Neural progenitor cell (in vitro differentiated cells): ENCODE measurements at places on chromosomes 16 and 17. TPM values are rescaled to one million over a fixed set of nuclear protein-coding genes. Genes with fewer than 3 reads are reported as not detected.

The EFNB3 gene
- total RNA-seq, result 5.8 and 17.7 TPM in 2 replicates

The STX1B gene
- 6.6 and 7.3 TPM in 2 replicates for total RNA-seq

The PAQR4 gene
- total RNA-seq, result 3.3 and 15.4 TPM in 2 replicates

The PRR15L gene
- total RNA-seq, result not detected in 2 replicates

The TOX3 gene
- 44.2 and 48.1 TPM in 2 replicates for total RNA-seq

The PITPNM3 gene
- 2.8 and 5.0 TPM in 2 replicates for total RNA-seq

The KRT40 gene
- not detected in 2 replicates for total RNA-seq

The SLC38A8 gene
- not detected in 2 replicates for total RNA-seq

The HLF gene
- total RNA-seq, result 0.06 and 0.11 TPM in 2 replicates

- no peak for DNase-seq
Observed at GRCh38 chr17:72931163-72931562, 161.3 kb downstream of the SLC39A11 start.

GRCh38 chr17:57853695-57854094 is 3.9 kb upstream of the MRPS23 start:
- no peak for DNase-seq

DNA sequence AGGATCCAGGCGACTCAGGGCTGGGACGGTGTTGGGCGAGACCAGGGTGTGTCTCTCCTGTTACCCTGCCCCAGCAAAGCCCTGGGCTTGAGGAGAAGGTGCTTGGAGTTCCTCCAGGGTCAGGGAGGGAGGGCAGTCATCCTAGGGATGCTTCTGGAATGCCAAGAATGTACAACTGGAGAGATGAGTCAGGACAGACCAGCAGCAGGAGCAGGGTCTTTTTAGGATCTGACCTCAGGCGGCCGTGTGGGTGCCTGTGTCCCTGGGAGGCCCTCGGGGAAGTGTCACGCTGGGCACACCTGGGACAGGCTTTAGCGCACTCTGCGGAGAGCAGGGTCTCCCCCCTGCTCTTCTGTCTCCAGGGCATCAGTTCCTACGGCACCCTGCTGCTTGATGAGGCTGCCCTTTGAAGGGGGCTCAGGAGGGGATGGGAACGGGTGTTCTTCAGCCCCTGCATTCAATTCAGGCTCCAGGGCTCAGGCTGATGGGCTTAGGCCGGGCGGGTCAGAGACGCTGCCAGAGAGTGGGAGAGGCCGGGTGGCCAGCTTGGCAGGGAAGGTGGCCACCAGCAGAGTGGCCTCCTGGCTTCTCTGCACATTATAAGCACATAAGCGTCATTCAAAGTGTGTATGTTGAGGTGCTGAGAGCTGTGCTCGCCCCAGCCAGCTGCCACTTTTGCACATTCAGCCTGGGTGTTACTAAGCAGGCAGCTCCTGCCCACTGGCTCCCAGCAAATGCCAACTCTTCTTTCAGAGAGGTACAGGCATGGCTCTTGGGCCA is 8.4 kb upstream of the MTSS2 start:
- DNase-seq, result peak; percentile 69

DNA sequence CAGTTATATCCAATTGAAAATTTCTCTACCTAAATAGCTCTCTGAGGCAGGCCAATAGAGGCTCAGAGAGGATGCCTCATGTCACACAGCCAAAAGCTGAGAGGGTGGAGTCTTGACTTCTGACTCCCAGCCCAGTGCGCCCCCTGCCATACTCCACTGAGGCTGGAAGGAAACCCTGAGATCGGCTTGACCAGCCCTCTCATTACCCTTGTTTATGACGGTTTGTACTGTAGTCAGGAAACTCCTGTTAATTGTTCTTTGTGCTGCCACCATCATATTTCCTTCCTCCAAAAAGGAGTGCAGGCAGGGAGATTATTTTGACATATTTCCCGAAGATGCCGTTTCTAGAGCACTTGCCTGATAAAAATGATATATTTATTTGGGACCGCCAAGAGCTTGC is 107.9 kb downstream of the AIPL1 start:
- peak; percentile 35 for DNase-seq

DNA sequence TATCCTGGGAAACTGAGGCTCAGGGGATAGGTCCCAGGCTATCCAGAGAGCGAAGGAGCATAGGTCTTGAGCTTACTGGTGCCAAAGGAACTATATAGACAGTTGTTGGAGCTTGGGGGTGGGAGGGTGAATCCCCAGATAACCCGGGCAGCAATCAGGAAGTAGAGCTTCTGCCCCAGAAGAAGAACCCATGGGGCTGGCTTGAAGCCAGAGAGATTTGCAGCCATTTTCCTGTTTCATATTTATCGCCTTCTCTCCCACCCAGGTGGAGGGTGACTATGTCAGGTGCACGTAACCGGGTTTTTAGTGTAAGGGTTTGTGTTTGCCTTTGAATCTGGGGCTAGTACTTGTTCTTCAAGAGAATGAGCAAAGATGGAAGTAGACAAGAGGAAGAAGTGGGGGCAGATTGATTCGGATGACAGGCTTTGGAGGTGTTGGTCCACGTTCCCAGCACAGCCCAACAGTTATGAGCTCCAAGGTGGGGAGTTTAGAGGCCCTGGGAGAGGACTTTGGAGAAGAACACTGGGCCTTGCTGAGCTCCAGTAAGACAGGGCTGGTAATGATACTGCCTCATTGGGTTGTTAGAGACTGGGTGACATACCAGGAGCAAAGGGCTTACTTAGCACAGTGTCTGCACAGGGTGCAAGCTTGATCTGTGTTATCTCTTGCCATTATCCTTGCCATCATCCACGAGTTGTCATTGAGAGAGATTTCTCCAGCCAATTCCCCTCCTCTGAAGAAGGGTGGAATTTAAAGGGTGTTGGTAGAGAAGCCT is 145.6 kb downstream of the CCDC182 start:
- DNase-seq, result no peak

- DNase-seq, result no peak
Observed at GRCh38 chr16:55834049-55834448, 1.2 kb upstream of the CES1 start.

DNA sequence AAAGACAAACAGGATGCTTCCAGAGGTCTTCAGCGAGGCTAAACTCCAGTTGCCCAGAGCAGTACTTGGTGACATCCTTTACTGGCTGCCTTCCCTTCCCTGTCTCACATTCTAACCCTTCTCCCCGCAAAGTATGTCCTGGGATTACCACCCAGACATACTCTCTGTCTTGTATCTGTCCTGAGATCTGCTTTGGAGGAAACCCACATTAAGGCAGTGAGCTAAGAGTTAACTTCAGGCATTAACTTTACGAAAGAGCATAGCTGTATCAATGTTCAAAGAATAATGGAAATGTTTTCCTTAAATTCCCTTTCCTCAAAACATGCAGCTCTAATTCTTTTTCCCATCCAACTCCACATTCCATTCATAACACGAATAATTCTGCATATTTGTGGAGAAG is 385.2 kb downstream of the NPIPA8 start:
- no peak for DNase-seq

DNA sequence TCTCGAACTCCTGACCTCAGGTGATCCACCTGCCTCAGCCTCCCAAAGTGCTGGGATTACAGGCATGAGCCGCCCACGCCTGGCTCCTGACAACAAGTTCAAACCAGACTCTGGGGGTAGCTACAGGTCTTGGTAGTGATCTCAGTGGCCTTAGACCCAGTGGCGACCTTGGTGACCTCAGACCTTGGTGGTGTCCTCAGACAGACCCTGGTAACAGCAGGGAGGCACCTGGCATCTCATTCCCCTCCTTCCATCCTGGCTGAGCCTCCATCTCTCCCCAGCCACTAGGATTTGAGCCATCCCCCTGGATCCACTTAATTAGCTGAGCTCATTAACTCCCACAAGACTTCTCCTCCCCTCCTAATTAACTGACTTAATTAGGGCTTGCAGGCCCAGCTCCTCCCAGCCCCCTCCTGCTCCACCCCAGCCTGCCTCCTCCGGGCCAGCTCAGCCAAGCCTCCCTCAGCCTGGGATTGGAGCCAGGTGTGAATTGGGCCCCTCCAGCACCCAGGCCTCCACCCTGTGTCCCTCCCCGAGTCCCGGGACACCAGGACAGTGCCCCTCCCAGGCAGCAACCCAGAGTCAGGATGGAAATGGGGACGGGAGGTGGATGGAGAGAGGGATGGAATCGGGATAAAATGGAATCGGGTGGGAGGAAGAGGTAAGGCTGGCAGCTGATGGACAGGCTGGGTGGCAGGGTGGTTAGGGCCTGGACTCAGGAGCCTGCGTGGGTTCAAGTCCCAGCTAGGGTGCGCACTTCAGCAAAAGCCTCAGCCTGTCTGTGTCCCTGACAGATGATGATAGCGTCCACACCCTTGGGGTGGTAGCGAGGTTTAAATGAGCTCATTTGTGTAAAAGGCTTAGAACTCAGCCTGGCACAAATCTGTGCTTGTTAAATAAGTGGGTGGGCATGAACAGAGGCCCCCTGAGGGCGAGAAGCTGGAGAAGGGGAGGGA is 11.2 kb upstream of the SBK1 start:
- DNase-seq, result peak; percentile 32

DNA sequence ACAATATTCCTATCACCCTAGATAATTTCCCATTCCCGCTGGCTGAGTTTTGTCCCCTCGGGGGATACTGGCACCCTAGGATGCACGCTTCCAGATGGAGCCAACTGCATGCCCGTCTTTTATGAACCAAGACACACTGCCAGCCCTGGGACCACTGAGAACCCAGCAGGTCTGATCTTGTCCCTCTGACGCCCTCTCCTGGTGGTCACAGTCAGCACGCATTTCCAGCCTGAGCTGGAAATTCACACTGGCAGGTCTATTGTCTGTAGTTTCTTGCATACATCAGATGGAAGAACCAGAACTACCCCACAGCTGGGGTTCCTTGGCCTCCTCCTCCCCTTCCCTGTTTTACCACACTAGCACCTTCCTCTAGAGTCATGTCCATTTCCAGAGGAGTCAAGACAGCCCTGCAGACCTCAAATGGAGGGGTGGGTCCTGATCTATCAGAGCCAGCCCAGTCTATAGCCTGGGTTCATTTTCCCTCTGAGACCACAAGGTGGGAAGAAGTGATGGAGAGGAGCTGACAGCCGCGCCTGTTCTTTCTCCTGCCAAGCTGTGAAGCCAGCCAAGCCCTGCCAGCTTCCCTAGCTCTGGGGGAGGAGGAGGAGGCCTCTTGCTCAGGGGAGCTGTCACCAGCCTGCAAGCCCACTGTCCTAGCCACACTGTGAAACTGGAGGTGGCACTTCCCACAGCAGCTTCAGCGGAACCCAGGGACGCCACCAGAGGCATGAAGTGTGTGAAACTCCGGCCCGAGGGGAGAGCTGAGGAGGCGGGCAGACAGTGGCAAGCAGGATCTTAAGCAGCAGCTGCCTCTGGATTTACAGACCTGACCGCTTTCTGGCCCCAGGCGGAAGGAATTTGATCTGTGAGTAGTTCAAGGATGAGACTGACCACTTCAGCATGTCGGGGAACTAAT is 29.3 kb downstream of the MXRA7 start:
- peak; percentile 87 for DNase-seq

DNA sequence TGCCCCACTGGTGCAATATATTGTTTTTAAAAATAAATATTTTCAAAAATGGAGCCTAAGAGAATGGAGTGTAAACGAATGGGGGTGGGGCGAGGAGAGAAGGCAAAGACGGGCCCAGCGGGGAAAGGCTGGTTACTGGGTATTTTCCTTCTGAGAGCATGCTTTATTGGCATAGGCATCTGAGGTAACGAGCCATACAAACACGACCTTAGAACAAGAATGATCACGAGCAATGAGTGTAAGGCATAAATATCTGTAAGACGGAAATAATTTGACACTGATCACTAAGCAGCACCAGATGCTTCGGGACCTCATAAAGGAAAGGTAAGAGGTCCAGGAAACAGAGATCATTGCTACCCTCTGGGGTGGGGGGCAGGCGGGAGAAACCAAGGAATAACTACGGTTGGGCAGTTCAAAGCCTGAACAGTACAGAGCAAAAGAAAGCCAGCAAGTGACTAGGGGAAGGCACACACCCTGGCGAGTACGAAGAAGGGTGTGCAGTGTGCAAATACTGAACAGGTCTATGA is 959 bp downstream of the SSH2 start:
- DNase-seq, result peak; percentile 35

- DNase-seq, result peak; percentile 88
Observed at GRCh38 chr17:79607940-79608623, 2.8 kb downstream of the RBFOX3 start.

- no peak for DNase-seq
Observed at GRCh38 chr17:13835151-13835550, 233.4 kb upstream of the HS3ST3A1 start.

- no peak for DNase-seq
Observed at GRCh38 chr17:29037739-29038084, 5.2 kb upstream of the PIPOX start.

GRCh38 chr17:1034652-1035210 is 37.8 kb downstream of the TIMM22 start:
- no peak for DNase-seq

DNA sequence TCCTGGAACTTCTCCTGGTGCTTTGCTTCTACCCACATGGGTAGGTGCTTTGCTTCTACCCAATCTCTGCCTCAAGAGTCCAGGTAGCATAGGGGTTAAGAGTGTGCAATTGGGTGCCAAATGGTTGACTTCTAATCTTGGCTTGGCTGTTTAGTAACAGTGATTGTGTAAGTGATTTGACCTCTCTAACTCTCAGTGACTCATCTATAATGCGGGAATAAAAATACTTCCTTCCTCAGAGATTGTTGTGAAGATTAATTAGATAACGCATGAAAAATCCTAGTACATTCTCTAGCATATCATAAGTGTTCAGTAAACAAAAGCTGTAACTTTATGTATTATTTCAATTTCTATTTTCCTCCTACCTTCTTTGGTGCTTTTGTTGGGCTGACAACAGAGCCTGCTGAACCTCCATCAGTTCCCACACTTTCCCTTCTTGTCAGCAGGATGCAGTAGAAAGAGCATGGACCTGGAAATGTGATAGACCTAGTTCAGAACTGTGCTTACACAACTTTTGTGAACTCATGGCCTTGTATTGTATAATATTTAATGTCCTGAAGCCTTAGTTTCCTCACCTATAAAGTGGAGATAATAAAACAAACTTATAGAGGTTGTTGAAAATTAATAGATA is 72.9 kb upstream of the SMIM36 start:
- no peak for DNase-seq

DNA sequence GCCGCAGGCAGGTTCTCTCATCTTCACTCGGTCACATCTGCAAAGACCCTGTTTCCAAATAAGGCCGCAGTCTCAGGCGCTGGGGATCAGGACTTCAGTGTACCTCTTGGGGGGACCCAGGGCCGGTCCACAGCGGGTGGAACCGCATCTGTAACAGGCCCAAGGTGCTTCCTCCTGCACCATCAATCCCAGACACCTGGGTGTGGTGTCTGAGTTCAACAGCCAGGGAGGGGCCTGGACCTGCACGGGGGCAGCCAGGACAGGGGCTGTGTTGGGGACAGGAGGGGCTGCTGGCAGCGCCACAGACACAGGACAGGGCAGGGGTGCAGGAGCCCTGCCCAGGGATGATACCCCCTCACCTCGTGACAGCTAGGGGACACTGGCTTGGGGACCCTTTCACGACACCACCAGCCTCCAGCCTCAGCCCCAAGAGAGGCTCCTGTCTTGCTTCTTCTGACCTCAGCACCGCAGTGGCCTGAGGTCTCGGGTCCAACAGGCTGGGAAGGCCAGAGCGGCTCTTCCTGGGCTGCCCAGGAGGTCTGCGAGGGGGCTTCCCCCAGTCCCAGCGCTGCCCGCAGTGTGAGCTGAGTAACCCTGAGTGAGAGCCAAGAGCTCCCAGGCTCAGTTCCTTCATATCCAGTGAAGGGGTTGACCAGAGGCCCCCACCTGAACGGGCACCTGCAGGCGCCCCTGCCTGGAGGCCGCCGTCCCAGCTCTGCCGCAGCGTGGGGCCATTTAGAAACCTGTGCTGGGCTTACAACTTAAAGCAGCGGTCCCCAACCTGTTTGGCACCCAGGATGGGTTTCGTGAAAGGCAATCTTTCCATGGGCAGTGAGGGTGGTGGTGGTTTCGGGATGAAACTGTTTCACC is 30.7 kb upstream of the BAHCC1 start:
- DNase-seq, result no peak
